ENCODE measurements at places on chromosomes 11 and 22.
A peak's percentile ranks its signal among the peaks of the same experiment; 100 is the strongest.

DNA sequence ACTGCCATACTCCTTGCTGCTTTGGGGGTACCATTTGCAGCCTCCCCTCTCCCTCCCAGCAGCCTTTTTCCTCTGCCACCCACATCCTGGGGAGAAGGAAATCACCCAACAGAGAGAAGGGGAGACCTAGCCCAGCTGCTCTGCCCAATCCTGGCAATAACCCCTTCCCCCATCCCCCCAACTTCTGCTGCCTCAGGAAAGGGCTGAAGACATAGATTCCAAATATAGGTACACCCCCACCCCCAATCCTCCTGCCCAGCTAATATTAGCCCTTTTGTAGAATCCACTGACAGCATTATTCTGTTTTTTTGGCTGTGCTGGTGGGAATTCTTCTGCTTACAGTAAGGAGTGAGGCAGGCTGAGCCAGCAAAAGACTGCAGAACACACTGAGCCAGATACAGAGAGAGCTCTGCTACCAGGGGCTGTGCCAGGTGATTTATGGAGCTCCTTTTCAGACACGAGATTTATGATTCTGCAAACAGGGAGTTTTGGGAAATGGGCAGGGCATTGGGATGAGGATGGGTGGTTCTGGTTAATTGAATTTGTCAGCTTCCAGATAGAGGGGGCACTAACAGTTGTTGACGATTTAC is 164.0 kb downstream of the TENM4 start:
- DNase-seq = no peak

GRCh38 chr22:36612458-36612857 is 83.5 kb upstream of the EIF3D start:
- DNase-seq = no peak

- DNase-seq = no peak
Measured at GRCh38 chr22:36465232-36466021, 16.0 kb downstream of the TXN2 start.

GRCh38 chr11:80165744-80166143 is 724.9 kb upstream of the TENM4 start:
- no peak for DNase-seq

DNA sequence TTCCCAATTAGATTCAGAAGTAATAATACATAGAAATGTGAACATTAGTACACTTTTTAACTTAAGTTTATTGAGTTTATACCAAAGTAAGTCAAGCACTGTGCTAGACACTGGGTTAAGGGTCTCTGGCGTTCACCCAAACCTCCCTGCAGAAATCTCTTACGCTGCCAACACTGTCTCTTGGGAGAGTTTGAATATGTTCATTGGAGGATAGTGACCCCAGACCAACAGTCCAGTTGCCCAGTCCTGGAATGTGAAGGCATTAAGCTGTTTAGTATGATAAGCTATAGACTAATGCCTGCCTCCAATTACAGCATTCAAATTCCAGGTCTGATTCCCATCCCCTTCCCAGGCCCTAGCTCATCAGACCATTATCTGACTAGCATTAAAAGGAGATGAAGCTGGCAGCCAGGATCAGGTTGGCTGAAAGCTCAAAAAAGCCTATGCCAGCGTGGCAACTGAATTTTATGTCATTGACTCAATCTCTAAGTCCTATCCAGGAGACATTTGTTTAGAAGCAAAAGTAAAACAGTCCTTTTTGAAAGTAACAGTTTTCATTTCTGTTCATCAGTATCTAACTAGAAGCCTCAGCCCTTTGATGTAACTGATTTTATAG is 77.8 kb downstream of the SFI1 start:
- DNase-seq = no peak

GRCh38 chr22:22465782-22466181 is 42.8 kb downstream of the ZNF280B start:
- DNase-seq = no peak

DNA sequence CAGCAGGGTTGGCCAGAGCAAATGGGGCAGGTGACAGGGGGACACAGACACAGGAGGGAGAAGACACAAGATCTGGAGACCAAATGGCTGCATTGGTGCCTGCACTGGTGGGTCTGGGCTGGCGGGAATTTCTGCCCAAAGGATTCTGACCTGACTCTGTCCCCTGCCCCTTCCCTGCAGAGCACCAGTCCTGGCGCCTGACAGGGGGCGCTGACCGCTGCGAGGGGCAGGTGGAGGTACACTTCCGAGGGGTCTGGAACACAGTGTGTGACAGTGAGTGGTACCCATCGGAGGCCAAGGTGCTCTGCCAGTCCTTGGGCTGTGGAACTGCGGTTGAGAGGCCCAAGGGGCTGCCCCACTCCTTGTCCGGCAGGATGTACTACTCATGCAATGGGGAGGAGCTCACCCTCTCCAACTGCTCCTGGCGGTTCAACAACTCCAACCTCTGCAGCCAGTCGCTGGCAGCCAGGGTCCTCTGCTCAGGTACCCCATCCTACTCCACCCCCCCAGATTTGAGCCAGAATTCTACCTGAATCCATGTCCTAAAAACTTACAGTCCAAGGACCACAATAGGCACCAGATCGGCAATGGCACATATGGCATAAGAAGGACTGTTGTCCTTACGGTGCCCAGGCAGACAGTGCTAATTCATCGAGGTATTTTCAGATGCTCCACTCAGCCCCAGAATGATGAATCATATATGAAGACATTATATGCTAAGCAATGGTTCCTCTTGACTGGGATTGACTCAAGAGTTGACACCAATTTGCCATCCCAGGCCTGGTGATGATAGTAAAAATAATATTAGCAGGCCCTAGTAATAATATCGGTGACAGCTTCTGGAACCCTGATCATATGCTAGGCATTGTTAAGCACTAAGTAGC is 38.2 kb downstream of the CD6 start:
- DNase-seq = no peak

GRCh38 chr22:29072193-29072978 is 449 bp upstream of the KREMEN1 start:
- DNase-seq = peak; percentile 78

GRCh38 chr22:29031227-29032011 is 30.2 kb downstream of the C22orf31 start:
- DNase-seq = no peak

DNA sequence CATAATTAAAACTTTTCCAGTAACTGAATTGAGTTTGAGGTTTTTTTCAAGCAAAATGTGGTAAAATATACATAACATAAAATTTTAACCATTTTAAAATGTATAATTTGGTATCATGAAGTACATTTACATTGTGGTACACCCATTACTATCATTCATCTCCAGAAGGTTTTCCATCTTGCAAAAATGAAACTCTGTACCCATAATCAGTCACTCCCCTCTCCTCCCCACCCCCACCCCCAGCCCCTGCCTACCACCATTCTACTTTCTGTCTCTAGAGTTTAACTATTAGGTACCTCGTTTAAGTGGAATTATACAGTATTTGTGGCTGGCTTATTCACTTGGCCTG is 63.7 kb downstream of the MICAL2 start:
- peak; percentile 68 for DNase-seq

GRCh38 chr11:8735094-8735493 is 52.5 kb downstream of the RPL27A start:
- DNase-seq = no peak

- peak; percentile 4 for DNase-seq
Measured at GRCh38 chr11:64489831-64490441, 101.1 kb upstream of the SLC22A12 start.

DNA sequence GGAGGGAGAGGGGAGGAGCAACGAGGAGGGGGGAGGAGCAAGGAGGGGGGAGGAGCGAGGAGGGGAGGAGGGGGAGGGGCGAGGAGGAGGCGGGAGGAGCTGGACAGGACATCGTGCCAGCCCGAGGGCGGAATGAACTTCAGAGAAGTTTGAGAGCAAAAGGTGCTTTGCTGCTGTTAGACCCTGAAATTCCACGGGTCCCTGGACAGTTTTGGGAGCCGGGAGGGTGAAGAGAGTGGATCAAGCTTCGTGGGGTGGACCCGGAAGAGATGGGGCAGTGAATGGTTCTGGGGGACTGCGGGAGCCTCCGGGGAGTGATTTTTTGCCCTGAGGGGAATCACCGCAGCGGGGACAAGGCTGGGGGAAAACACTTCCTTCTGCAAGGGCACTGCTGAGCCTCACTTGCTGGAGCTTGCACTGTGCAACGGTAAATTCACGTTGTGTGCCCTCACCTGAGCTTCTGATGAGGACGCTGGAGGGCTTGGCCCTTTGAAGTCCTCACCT is 10.7 kb upstream of the NLRP6 start:
- DNase-seq = peak; percentile 57

GRCh38 chr22:36593215-36593614 is 64.2 kb upstream of the EIF3D start:
- DNase-seq = no peak

DNA sequence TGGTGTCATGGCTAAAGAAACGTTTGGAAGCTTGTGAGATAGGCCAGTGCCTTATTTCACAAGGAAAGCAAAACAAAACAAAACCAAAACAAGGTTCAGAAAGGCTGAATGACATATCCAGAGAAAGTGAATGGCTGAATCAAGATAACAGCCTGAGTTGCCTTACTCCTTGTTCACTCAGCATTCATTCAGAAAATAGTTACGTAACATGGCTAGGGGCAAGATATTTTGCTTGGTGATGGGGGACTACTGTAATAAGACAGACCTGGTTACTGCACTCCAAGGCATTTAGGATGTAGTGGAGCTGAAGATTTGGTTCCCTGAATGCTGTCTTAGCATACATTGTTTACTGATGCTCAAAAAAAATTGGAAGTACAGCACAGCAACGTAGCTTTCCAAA is 47.7 kb downstream of the C11orf91 start:
- DNase-seq = no peak

GRCh38 chr22:23305922-23306374 is 125.6 kb downstream of the BCR start:
- DNase-seq = no peak

GRCh38 chr11:105447936-105448702 is 161.8 kb upstream of the GRIA4 start:
- DNase-seq = no peak

DNA sequence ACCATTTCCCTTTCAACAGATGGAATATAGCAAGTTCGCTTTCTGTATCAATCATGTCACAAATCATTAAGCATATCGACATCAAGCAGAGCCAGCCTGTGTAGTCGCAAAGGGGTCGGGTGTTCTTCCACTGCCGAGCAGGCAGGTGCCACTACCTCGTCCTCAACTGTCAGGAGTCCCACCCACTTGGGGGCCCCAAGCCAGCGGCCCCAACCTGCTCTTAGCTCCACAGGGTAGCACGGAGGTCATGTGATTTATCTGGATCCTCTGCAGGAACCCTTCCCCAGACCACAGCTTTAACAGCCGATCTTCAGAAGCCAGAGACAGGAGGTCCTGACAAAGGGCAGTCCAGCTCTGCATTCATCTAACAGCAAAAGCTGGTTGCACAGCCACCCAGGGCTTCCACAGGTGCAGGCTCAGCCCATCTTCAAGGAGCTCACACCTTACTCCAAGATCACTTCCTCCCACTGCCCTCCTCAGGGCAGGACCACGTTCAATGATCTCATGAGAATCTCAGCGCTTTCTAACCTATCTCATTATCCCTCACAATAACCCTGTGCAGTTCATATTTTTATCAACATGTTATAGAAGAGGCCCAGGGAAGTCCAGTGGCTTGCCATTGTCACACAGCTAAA is 110.2 kb downstream of the TRIM29 start:
- DNase-seq = no peak

DNA sequence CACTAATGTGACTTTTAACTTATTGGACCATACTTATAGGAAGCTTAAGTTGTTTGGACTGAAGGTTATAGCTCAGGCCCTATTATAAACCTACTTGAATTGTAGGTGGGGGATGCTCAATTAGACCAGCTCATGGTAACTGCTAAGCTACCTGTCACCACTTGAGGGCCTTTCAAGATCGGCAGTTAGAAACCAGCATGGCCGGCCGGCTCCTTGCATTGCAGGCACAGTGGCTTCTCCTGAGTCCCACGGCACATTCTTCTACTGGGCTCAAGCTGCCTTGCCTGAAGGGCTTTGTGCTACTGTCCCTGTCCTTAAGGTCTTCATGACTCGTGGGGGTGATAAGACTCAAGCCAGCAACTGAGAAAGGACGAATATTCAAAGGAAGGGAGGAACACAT is 70.8 kb downstream of the TBC1D22A start:
- no peak for DNase-seq

DNA sequence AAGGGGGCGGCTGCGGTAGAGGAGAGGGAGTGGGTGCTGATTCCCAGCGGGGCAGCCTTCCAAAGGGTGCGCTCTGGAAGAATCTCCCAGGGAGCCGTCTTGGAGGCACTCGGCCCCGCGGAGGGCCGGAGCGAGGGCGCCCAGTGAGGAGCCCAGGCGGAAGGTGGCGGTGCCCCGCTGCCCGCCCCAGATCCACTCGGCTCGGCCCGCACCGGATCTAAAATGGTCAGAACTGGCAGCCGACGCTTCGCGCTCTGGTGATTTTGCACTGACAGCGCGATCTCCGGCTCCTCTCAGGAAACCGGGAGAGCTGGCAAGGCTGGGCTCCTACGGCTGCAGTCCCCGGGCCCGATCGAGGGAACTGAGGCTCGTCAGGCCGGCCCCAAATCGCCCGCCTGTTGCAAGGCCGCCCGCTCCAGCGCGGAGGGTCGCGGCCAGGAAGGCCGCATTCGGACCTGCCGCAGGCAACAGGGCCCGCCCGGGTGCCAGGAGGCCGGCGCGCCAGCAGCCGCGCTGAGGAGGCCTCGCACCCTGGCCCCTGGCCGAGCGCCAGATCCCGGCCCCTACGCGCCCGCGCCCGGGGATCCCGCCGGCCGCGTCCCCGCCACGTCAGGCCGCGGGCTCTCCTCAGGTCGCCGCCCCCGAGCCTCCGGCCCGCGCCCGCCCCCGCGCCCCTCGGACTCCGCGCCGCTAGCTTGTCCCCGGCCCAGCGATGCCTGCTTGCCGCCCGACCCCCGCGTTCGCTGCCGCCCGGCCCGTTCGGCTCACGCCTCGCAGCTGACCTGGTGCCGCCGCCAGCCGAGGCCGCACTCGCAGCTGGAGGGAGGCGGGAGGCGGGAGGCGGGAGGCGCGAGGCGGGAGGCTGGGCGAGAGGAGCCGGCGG is at the start of gene KLHL22:
KLHL22 (minus strand) TSS at position 818 of the 883 bp plus-strand sequence. CDS start 6,584 bp downstream, outside the sequence.
- no peak for DNase-seq

GRCh38 chr22:50423956-50424355 is 50.9 kb downstream of the SBF1 start:
- DNase-seq = no peak

DNA sequence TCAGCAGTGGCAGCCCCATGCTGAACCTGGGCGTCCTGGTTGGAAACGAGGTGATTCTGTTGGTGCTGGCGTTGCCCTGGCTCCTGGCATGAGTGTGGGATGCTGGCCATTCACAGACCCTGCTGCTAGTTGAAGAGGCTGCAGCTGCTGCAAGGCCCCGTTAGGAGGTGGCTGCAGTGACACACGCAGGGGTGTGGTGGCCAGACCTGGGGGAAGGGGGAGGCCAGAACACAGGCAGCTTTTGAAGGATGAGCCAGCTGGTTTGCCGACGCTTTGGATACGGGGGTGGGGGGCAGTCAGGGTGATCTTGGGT is 77.2 kb downstream of the MORC2 start:
- DNase-seq = no peak

DNA sequence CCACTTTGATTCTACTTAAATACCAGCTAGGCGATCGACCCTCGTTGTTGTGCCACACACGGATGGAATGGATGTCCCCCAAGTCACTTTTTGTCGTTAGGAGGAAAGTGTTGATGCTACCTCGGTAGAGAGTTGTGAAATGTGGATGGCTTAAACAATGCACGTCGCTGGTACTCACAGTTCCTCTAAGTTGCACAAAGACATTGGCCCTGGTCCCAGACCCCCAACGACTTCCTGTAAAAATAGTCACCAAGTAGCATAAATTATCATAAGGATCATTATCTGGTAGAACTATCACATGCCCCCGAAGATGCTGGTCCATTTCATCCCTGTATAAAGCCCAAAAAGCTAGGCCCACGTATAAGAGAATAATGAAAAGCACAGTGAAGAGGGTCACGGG is 3.8 kb downstream of the PKDREJ start:
- DNase-seq = no peak
